Ecto neural progenitor cell (in vitro differentiated cells): ENCODE measurements at places on chromosomes 13 and 19.

- no peak for DNase-seq
Measured at GRCh38 chr19:41297628-41298347, 12.2 kb upstream of the CCDC97 start.

- DNase-seq: no peak
Measured at GRCh38 chr13:69595181-69595580, 512.4 kb upstream of the ATXN8OS start.

DNA sequence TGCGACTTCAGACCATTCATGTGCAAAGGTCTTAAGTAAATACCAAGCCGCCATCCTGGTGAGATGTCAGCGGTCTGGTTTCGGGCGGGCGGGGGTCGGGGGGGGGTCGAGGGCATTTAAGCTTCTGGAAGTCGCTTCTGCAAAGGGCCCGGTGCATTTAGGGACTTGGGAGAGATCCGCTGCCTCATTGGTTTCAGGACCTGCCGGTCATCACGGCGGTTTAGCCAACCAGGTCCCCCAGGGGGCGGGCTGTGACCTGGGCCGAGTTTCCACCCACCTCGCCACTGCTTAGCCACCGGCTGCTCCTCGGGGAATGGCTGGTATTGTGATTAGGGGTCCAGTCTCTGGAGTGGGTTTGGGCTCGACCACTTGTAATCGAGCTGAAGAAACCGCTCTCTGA is 7.8 kb downstream of the ANKLE1 start:
- DNase-seq: peak; percentile 87

DNA sequence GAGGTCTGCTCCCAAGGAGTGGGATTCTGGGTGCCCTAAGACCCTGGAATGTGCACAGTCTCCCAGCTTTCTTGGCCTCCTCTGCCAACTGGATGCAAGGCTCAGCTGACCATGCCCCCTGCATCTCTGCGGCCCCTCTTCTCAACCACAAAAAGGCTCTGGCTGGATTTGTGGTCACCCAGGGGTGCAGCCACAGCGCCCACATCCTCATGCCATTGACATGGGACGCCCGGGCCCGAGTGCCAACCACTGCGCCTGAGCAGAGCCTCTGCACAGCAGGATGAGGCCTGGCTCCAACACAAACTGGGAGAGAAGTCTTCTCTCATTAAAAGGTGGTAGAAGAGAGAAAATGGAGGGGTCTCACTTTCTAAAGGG is 103.5 kb downstream of the FOXO1 start:
- no peak for DNase-seq

- no peak for DNase-seq
Measured at GRCh38 chr13:110179116-110179856, 127.7 kb downstream of the COL4A1 start.

GRCh38 chr13:19955873-19956559 is 2.5 kb upstream of the ZMYM2 start:
- no peak for DNase-seq

- no peak for DNase-seq
Measured at GRCh38 chr13:85411591-85411990, 387.6 kb downstream of the SLITRK6 start.

- DNase-seq: no peak
Measured at GRCh38 chr13:99371956-99372355, 64.8 kb upstream of the GPR183 start.

GRCh38 chr13:40148101-40148500 is 492.6 kb downstream of the COG6 start:
- no peak for DNase-seq

DNA sequence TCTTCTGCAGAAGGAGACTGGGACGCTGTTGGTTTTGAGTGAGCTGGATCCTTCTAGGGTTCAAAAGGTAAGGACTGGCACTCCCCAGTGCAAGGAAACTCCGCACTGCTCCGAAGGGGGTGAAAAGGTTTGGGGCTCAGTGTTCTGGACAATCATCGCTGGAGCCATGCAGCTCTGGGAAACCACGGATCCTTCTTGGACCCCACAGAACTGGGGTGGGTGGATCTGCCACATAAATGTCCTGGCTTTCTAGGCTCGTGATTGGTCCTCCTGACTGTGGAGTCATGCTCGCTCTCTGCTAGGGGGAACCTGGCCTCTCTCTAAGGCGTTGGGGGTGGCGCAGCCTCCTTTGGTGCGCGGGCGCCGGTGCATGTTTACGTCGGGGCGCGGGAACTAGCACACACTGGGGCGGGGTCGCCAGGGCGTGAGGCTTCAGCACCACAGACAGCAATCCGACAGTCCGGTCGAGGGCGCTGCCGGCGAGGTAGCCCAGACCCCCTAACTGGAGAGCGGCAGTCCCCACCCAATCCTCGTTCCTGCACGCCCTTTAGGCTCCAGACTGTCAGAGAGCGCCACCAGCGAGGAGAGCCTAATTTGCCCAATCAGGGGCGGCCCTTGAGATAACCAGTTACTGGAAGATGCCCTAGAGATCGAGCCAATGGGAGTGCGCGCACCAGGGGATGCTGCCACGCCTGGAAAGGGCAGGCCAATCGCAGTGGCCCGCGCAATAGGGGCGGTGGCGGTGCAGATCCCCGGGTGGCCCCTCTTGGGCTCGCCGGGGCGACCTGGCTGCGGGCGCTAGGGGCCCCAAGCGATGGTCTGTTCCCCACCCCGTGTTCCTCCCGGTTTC is 913 bp upstream of the ELAVL3 start:
- DNase-seq: peak; percentile 89

- no peak for DNase-seq
Measured at GRCh38 chr13:62309904-62310303, 894.3 kb upstream of the PCDH20 start.

DNA sequence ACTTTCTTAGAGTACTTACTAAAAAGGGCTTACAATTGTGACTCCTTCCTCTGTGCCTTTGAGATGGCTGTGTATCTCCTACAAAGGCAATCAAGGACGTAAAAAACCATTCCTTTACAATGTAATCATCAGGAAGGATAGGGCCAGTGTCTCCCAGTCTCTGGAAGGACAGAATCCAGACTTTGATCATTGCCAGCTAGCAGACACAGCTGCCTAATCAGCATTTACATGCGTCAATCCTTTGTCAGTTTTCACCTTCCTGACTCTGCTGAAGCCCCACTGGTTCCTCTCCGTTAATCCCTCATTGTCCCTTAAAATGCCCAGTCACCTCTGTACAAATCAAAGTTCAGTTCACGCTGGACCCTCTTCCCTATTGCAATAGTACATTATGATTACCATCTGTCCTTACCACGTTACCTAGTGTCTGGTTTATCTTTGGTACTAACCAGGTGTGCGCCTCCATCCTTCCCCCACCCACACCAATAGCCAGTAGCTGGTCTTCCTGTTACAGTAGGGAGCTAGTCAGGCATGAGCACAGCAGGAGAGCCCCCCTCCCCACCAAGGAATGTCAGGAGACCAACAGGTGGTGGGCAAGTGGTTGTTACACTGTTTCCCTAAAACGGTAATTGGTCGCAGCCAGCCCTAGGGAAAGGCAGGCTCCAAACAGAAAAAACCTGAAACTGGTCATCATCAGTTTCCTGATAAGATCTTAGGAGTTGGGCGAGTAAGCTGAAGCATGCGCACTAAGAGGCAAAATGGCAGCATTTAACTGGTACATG is 49.7 kb downstream of the TGDS start:
- no peak for DNase-seq

- DNase-seq: no peak
Measured at GRCh38 chr13:42832341-42833096, 51.1 kb downstream of the FAM216B start.

DNA sequence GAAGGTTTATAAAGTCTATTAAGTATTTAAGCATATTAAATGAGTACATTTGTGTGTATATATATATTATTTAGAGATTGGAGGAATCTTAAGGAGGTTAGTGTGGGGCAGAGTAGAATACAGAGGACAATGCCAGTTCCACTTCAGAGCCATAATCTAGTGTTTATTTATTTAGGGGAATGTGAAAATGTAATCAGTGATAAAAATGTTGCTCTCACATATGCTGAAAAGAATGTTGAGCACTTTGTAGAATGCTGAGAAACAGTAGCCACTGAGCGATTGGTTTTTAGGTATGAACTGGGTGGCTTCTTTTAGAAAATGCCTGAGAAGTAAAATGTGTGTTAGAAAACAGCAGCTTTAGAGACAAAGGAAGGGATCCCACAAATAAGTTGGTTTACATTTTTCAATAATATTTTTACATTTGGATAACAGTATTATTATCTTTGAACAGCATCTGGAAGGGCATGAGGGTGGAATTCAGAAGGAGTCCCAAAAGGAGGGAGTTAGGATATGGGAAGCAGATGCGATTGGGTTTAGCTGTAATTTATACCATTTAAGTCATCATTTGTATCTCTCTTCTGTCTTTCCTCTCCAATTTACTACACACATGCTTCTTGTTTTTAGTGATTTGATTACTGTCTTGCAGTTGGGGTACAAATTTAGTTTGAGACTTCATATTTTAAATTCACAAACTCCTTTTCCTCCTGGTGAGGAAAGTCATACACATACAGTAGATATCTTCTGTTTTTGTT is 68.6 kb downstream of the NDFIP2 start:
- no peak for DNase-seq

- no peak for DNase-seq
Measured at GRCh38 chr13:102968572-102969228, 97.5 kb downstream of the SLC10A2 start.

GRCh38 chr13:112252804-112253590 is 123.2 kb upstream of the SPACA7 start:
- peak; percentile 39 for DNase-seq

GRCh38 chr19:29844891-29845573 is 33.2 kb downstream of the CCNE1 start:
- peak; percentile 97 for DNase-seq

- no peak for DNase-seq
Measured at GRCh38 chr19:35727053-35727955, 9.5 kb downstream of the KMT2B start.

DNA sequence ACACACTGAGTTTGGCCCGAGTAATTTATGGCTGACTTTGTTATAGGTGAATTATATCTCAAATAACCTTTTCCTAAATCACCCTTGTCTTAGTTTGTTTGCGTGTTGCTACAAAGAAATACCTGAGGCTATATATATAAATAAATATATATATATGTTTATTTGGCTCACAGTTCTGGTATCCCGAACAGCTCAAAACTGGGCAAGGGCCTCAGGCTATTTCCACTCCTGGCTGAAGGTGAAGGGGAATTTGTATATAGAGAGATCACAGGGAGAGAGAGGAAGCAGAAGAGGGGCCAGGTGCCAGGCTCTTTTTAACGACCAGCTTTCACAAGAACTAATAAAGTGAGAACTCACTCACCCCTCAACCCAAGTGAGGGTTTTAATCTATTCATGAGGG is 159.9 kb upstream of the STARD13 start:
- DNase-seq: no peak

GRCh38 chr13:109274188-109274821 is 512.1 kb downstream of the IRS2 start:
- DNase-seq: no peak

DNA sequence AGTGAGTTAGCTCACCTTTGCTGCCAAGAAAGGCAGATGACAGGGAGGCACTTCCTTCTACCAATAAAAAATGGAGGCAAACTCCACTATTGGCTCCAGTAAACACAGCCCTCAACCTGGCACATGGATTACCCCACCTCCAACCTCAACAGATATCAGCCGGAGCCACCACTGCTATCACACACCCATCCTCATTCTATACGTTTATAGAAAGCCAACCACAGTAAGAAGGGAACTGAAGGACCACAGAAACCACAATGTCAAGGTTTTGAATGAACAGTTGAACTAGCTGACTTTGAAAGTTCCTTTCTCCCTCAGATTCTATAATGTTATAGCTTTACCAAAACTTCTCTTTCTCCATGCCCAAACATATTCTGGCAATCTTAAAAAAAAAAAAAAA is 526.2 kb downstream of the UQCRFS1 start:
- no peak for DNase-seq

DNA sequence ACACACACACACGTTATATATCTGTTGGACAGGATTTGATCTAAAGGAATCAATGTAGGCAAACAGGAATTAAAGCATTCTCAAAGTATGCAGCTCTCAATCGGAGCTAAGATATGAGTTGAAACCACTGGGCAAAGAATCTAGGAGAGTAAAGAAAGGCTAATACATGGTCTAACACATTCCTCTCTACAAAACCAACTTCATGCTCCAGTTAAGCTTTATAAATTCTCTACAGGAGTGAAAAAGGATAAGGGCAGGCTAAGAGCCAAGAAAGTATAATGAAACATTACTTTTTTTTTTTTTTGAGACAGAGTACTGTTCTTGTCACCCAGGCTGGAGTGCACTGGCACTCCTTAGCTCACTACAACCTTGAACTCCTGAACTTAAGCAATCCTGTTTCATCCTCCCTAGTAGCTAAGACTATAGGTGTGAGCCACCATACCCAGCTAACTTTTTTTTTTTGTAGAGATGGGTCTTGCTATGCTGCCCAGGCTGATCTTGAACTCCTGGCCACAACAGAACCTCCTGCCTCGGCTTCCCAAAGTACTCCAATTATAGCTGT is 10.6 kb downstream of the FBXL3 start:
- DNase-seq: no peak

- DNase-seq: no peak
Measured at GRCh38 chr13:50285283-50285682, 270.0 kb downstream of the KCNRG start.

GRCh38 chr19:18417250-18418028 is 1.8 kb upstream of the SSBP4 start:
- peak; percentile 87 for DNase-seq

DNA sequence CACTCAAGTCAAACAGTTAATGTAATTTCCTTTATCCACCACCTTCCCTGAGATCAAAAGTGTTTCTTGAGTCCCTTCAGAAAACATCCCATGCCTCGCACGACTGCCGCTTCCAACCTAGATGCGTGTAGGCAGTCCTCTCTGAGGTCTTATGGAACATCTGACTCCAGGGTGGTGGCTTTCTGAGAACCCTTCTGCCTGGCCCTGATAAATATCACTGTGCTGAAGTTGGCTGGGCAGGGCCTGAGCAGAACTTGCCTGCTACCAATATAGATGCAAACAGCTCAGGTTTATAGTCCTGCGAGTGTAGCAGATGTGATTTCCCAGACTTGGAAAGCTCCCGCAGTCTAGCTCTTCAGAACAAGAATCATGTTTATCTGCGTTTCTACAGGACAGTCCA is 61.1 kb upstream of the GPR12 start:
- no peak for DNase-seq

GRCh38 chr13:101552786-101553185 is 100.3 kb downstream of the ITGBL1 start:
- no peak for DNase-seq

DNA sequence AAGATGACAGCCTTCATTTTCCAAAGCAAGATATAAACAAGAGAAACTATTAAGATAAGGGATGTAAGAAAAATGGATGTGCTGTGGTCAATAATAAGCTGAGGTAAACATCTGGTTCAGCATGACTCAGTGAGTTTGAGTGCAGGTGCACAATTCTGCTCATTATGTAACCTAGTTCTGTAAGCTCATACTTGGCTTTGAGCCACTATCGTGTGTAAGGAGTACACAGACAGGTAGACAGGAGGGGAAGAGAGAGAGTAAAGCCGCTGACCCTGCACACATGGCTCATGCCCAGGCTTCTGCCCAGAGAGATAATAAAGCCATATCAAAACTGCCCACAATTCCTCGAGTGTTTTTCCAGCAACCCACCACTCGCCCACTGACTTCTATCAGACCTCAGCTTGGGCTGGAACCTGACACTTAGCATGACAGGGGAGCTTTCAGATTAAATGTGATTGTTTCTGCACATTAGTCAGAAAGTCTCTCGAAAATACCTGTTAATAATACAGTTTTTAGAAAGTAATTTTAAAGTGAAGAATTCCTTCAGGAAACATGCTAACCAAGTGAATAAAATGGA is 51.7 kb downstream of the ZNF91 start:
- no peak for DNase-seq
